Neural cell (in vitro differentiated cells): ENCODE measurements at places on chromosomes 12 and 14. TPM values are rescaled to one million over a fixed set of nuclear protein-coding genes. Genes with fewer than 3 reads are reported as not detected.

The STAB2 gene
- polyA plus RNA-seq, result not detected in 2 replicates

The ARHGAP9 gene
- not detected in 2 replicates for polyA plus RNA-seq

The UTP20 gene
- 2.6 and 3.0 TPM in 2 replicates for polyA plus RNA-seq

The NFE2 gene
- polyA plus RNA-seq, result not detected in 2 replicates

The TEX52 gene
- not detected in 2 replicates for polyA plus RNA-seq

The PDZRN4 gene
- polyA plus RNA-seq, result 45.8 and 46.7 TPM in 2 replicates

The PGF gene
- polyA plus RNA-seq, result 0.28 TPM in 1 of 2 replicates, not detected in the other

The SERPINA12 gene
- not detected in 2 replicates for polyA plus RNA-seq
